ENCODE measurements at places on chromosomes 4 and X.

DNA sequence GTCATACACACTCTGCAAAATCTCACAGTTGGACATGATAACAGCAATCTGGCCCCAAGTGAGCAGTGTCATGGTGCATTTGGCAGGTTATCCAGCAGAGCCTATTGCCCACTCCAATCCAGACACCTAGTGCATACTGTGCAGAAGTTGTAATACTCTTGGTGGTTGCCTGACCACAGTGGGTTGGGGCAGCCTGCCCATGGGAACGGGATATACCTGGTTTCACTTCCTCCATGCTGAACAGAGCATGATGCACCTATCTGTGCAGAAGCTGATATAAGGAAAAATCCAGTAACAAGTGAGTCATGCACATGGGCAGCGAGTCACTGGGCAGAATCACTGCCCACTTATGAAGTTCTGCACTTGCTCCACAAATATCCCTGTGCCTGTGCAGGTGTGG is 105.3 kb upstream of the IGSF1 start:
- no peak for DNase-seq
- no peak overlapping the region for H3K4me3 ChIP-seq
- no peaks in the 10 kb centered on the region for H3K27me3 ChIP-seq
- no peak overlapping the region for H3K27ac ChIP-seq
- no peaks in the 10 kb centered on the region for H3K36me3 ChIP-seq

DNA sequence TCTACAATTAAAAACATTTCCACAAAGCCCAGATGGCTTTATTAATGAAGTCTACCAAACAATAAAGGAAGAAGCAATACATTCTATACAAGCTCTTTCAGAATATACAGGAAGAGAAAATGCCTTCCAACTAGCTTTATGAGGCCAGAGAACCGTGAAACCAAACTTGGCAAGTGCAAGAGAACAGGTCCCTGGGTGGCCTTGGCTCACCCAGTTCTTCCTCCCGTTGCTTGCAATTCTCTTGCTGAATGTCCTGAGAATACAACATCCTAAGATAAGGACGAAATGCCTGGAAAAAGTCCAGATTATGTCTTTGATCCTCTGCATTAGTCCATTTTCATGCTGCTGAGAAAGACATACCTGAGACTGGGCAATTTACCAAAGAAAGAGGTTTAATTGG is 204.9 kb downstream of the MAD2L1 start:
- H3K4me1 ChIP-seq, result no peaks in the 10 kb centered on the region
- DNase-seq, result no peak
- no peak overlapping the region for H3K4me3 ChIP-seq
- H3K27ac ChIP-seq, result no peak overlapping the region
- no peaks in the 10 kb centered on the region for H3K27me3 ChIP-seq
- H3K36me3 ChIP-seq, result no peaks in the 10 kb centered on the region

- no peak overlapping the region for H3K27ac ChIP-seq
- H3K36me3 ChIP-seq, result no peaks in the 10 kb centered on the region
- peaks cover 6% of the 10 kb centered on the region for H3K27me3 ChIP-seq
- H3K4me3 ChIP-seq, result no peak overlapping the region
These were observed 9.1 kb downstream of the BMPR1B start for GRCh38 chr4:94766856-94767255.

- H3K4me1 ChIP-seq, result no peaks in the 10 kb centered on the region
- no peak overlapping the region for H3K4me3 ChIP-seq
- H3K27me3 ChIP-seq, result no peaks in the 10 kb centered on the region
- DNase-seq, result no peak
These were observed 85.8 kb downstream of the MID1 start for GRCh38 chrX:10534611-10535010.

DNA sequence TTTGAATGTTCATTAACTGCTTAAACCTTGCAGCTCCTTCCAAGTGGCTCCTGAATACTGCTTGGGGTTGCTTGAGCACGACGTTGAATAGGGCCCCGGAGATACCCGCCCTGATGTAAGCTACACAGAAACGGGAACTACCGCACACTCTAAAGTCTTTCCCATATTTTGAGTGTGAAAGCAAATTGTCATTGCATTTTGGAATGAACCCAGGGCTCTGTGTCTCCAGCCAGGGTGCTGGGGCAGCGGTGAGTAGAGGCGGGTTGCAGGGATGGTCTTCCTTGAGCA is 59.4 kb upstream of the HELT start:
- peaks cover 7% of the 10 kb centered on the region for H3K27me3 ChIP-seq
- DNase-seq, result no peak
- H3K4me1 ChIP-seq, result peaks cover 16% of the 10 kb centered on the region
- H3K36me3 ChIP-seq, result no peaks in the 10 kb centered on the region

DNA sequence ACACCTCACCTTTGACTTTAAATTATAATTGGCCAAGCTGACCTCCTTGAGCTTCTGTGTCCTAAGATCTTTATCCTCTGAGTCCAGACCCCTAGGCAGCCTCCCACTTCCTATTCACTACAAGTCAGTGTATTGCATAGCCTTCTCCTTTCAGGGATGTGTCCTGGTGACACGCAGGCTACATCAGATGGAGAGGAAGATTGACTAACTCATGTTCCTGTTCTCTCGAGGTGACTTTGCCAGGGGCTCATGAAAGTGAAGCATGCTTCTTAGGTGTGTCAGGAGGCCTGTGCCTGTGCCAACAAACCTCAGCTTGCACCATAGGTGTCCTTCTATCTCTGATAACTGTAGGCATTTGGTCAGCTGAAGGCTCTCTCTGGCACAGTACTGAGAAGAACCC is 195.7 kb upstream of the HS3ST1 start:
- H3K4me3 ChIP-seq, result no peak overlapping the region
- no peaks in the 10 kb centered on the region for H3K27me3 ChIP-seq
- peak overlapping the region; percentile 72 for H3K27ac ChIP-seq
- no peaks in the 10 kb centered on the region for H3K36me3 ChIP-seq

GRCh38 chrX:40148385-40149285 is 50.9 kb upstream of the BCOR start:
- peak overlapping the region; percentile 25 for H3K27ac ChIP-seq
- no peak overlapping the region for H3K4me3 ChIP-seq
- no peak for DNase-seq
- H3K36me3 ChIP-seq, result no peaks in the 10 kb centered on the region

DNA sequence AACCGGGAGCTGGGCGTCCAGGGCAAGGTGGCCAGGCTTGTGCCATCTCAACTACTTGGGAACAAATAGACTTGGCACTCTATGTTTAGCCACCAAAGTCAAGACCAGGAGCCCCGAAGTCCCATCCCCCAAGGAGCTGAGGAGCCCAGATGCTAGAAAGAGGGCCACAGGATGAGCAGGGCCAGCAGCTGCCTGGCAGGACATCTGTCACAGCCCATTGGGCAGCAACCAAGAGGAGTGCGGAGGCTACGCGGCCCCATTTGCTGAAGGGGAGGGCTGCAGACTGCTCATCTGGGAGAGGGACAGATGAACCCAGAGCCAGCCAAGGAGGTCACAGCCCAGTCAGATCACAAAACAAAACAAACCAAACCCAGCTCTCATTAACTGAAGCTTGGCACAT is 22.9 kb upstream of the SOWAHD start:
- no peaks in the 10 kb centered on the region for H3K4me1 ChIP-seq
- no peaks in the 10 kb centered on the region for H3K36me3 ChIP-seq
- H3K27me3 ChIP-seq, result no peaks in the 10 kb centered on the region

- no peaks in the 10 kb centered on the region for H3K27me3 ChIP-seq
- no peaks in the 10 kb centered on the region for H3K36me3 ChIP-seq
- no peak overlapping the region for H3K4me3 ChIP-seq
These were observed 73.8 kb downstream of the CRLF2 start for GRCh38 chrX:1138476-1139184.
